ENCODE measurements at places on chromosomes 6 and 20. TPM values are rescaled to one million over a fixed set of nuclear protein-coding genes. Genes with fewer than 3 reads are reported as not detected.
A peak's percentile ranks its signal among the peaks of the same experiment; 100 is the strongest.

DNA sequence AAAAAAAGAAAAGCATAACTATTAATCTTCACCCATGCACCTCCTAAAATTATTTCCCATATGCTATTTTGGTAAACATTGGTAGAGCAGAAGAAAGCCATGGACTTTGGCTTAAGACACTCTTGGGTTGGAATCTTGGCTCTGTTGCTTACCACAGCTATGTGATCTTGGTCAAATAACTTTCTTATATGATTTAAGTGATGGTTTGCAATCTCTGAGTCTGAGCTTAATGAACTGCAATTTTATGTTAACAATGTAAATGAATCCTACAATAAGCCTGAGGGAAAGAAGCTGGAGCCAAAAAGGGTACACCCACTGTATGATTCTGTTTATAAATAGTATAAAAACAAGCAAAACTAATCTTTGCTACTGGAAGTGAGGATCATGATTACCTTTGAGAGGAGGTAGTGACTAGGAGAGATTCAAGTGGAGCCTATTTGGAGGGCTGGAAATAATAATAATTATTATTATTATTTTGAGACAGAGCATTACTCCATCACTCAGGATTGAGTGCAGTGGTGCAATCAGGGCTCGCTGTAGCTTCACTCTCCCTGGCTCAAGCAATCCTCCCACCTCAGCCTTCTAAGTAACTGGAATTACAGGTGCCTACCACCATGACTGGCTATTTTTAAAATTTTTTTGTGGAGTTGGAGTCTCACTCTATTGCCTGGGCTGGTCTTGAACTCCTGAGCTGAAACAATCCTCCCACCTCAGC, 34.5 kb downstream of the ABRACL start:
- DNase-seq, result no peak

DNA sequence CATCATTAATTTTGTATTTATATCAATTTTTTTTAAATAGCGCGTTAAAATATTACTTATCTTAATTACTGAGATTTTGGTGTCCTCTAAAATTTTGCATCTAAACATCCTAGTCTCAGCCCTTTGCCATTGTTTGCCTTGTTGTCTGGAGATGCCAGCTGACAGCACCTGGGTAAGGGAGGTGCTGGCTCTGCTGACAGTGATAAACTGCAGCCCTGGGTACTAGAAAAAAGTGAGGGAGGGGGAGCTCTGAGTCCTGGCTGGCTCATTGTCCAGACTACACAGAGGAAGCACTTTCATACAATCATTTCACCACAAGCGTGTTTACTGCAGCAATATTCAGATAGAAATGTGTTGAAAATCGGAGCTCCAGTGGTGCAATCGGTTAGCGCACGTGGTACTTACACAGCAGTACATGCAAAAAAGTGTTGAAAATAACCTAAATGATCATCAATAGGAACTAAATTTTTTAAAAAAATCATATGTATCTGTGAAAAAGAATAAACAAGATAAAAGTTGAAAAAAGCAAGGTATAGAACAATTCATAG, 18.5 kb upstream of the UBR2 start:
- DNase-seq, result no peak

DNA sequence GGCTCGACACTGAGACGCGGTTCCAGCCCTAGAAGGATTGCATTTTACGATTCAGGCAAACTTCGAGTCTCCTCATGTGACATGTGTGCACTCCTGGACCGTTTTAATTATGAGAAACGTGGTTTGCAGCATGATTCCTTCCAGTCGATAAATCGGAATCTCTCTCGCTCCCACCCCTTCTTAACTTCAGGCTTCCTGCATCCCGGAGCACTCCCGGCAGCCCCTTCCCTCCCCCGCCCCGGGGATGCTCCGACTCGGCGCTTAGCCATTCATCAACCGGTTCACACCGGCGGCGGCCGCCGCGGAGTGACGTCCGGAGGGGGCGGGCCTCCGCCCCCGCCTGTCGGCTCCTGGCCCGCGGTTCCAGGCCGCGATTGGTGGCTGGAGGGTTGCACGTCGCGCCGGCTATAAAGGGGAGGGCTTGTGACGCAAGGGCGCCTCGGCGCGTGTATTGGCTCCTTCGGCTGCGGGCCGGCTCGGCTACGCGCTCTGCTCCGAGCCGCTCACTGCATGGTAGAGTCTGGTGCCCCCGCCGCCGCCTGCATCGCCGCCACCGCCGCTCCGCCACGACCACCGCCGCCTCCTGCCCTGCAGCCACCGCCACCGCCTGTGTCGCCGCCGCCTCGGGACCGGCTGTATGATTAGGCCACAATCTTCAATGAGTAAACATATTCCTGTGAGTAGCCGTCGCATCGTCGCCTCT, at the start of the genes LOC128125822 and PTP4A1:
Gene LOC128125822, plus strand, starts transcription at position 437 of the 703 bp plus-strand sequence.
Gene PTP4A1, plus strand, starts transcription at position 437 of the 703 bp plus-strand sequence. CDS start 4,401 bp downstream, outside the sequence.
- peak; percentile 82 for DNase-seq

DNA sequence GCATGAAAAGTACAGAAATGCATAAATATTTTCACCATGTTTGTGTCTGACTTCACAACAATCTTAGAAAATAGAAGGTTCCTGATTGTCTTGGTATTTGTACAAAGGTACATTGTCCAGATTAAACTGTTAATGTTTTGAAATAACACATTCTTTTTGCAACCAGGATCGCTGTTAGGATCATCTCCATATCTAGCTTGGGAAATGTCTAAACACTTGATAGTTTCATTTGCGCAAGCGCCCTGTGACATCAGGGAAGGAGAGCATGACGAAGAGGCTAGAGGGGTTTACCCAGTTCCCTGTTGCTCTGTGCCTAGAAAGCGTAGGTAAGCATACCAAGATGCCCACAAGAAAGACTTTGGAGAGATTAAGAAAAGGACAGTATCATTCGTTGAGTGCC, 19.4 kb downstream of the ALDH8A1 start:
- DNase-seq, result no peak

GRCh38 chr6:154885214-154885613, 109.9 kb upstream of the TIAM2 start:
- no peak for DNase-seq

FAM217A gene
- total RNA-seq, result not detected

MKKS gene
- 4.7 TPM for total RNA-seq

TRIM15 gene
- not detected for total RNA-seq

ROS1 gene
- not detected for total RNA-seq

CD109 gene
- total RNA-seq, result 40.1 TPM

ENPP1 gene
- total RNA-seq, result 12.6 TPM

PDYN gene
- not detected for total RNA-seq

BMP5 gene
- total RNA-seq, result 0.11 TPM

Data from esophagus squamous epithelium (tissue), 5 donors.